Activated T-cell treated with anti-CD3 and anti-CD28 coated beads, Interleukin-2, amount 50 U/mL, for 48 hours (primary cell): ENCODE measurements at places on chromosomes 1 and 21.

- no peak for DNase-seq
These were observed 96.9 kb downstream of the RGL1 start for GRCh38 chr1:183901748-183902330.

DNA sequence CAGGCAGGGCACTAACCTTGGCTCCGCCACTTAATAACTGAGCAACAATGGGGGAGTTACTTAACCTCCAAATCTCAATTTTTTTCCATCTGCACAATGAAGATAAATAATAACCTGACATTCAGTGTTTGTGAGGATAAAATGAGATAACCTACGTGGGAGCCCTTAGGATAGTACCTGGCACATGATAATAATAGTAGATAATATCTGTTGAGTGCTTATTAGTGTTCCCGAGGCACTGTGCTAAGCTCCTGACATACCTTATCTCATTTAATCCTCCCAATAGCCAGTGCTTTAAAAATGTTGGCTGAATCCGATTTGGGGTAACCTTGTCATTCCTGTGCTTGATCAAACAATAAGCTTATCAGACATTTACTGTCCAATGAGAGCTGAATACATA is 128.7 kb upstream of the UBE2U start:
- DNase-seq, result no peak

- no peak for DNase-seq
These were observed 18.9 kb downstream of the SPATA46 start for GRCh38 chr1:162357681-162358266.

GRCh38 chr1:235504122-235504493 is at the start of gene B3GALNT2:
Gene B3GALNT2 (minus strand): TSS chr1:235504452. CDS start chr1:235504252, 200 bp downstream.
- DNase-seq, result no peak

GRCh38 chr21:38533887-38534286 is 35.6 kb upstream of the ERG start:
- DNase-seq, result no peak

GRCh38 chr1:25134801-25135461 is 97.4 kb downstream of the SYF2 start:
- no peak for DNase-seq

DNA sequence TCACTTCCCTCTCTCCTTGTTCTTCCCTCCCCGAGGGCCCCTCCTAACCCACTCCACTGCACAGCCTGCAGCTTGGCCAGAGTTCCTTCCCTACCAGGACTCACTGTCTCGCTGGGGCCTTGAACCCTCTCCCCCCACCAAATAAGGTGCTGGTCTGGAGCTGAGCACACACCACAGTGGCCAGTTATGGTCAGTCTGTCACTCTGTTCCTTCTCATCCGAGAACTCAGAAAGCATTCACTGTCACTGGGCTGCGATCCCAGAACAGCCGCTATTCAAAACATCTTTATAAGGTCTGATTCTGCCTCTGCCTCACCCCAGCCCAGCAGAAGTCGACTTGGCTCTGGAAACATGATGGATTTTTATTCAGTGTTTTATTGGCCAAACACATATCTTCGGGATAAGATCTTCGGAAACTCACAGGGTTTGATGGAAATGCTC is 19.8 kb upstream of the LBR start:
- DNase-seq, result no peak

GRCh38 chr1:181981821-181982220 is 79.7 kb downstream of the ZNF648 start:
- DNase-seq, result no peak

DNA sequence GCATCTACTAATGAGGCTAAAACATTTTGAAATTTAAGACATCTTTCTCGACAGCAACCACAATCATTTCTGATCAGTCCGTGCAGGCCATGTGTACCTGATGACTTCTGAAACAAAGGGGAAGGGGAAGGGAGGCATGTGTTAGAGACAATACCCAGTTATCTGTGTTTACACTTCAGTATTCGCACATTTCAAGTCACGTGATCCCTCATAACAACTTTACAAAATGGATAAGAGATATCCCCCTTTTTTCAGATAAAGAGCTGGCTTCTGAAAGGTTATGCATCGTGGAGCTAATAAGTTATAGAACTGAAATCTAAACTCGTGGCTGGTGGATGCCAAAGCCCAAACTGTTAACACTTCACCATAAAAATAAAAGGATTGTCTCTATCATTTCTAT is 175.7 kb downstream of the CHRM3 start:
- no peak for DNase-seq

GRCh38 chr1:35808450-35809113 is 766 bp downstream of the AGO4 start:
- peak; percentile 50 for DNase-seq

GRCh38 chr1:31038360-31038759 is 27.2 kb downstream of the PUM1 start:
- DNase-seq, result no peak

DNA sequence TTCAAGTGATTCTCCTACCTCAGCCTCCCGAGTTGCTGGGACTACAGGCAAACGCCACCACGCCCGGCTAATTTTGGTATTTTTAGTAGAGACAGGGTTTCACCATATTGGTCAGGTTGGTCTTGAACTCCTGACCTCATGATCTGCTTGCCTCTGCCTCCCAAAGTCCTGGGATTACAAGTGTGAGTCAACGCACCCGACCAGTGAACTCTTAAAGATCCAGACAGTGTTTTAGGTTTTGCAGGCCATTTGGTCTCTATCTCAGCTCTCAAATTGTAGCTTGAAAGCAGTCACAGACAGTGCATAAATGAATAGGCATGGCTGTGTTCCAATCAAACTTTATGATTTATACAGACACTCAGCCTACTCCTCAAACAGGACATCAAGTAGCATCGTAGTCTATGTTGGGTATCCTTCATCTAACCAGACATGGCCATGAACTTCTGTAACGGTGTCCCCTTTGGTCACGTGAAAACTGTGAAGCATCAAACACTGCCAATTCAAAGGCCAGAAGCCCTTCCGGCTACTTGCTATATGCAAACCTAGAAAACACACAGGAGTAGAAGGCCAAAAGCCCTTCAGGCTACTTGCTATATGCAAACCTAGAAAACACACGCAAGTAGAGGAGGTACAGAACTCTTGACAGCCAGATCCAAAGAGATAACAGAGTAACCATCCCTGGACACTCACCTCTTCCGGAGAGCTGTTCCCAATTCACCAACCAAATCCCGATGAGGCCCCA is 3.1 kb downstream of the FUCA1 start:
- DNase-seq, result no peak

DNA sequence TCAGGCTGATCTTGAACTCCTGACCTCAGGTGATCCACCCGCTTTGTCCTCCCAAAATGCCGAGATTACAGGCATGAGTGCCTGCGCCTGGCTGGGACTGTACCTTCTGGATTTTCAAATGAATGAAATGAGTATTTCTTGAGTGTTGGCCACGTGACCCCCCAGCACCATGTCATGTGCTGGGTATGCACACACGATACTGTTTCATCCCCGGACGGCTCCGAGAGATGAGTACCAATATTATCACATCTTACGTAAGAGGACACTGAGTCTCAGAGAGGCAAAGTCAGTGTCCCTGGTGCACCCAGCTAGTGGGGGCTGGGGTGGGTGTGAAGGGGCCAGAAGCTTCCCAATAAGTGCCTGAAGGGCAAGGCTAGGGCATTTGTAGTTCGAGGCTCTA is 780 bp upstream of the CROCC start:
- DNase-seq, result no peak

- DNase-seq, result no peak
These were observed 15.1 kb upstream of the CDC42BPA start for GRCh38 chr1:227333423-227333822.

GRCh38 chr21:42466700-42467099 is 29.3 kb downstream of the RSPH1 start:
- DNase-seq, result peak; percentile 7

GRCh38 chr1:9649769-9650168 is 1.8 kb upstream of the PIK3CD start:
- DNase-seq, result no peak

GRCh38 chr1:30106125-30106524 is 617.3 kb downstream of the MATN1 start:
- no peak for DNase-seq

- no peak for DNase-seq
These were observed 327.0 kb upstream of the DUSP10 start for GRCh38 chr1:222068937-222069336.

DNA sequence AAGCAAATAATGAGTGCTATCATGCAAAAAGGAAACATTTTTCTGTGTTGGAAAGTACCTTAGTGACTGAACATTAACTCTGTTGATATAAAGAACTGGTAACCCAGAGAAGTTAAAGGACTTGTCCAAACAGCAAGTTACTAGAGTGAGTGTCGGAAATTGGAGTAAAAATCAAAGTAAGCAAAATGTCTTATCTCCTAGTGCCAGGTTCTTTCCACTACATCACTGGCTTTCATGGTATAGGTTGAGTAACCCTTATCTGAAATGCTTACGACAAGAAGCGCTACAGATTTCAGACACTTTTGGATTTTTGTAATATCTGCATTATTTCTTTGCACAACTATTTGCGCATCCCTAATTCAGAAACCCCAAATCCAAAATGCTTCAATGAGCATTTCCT is 16.4 kb upstream of the RABIF start:
- DNase-seq, result no peak

DNA sequence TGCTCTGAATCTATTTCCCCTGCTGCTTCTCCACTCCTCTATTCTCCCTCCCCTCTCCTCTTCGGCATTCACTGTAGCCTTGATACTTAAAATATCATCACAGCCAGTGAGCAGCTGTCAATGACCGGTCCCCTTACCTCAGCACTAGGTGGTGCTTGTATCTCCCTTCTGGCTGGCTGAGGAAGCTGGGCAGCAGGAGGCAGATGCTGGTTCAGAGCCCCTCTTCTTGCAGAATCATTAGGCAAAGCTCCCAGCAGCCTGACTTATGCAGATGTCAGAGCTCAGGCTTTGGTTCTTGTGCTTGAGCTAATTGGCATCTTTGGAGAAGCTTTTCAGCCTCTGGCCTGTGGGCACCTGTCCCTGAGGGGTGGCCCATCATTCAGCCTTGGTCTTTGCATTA is 31.9 kb upstream of the KCNA2 start:
- DNase-seq, result peak; percentile 18

GRCh38 chr21:36436829-36437744 is 42.8 kb downstream of the CLDN14 start:
- no peak for DNase-seq

DNA sequence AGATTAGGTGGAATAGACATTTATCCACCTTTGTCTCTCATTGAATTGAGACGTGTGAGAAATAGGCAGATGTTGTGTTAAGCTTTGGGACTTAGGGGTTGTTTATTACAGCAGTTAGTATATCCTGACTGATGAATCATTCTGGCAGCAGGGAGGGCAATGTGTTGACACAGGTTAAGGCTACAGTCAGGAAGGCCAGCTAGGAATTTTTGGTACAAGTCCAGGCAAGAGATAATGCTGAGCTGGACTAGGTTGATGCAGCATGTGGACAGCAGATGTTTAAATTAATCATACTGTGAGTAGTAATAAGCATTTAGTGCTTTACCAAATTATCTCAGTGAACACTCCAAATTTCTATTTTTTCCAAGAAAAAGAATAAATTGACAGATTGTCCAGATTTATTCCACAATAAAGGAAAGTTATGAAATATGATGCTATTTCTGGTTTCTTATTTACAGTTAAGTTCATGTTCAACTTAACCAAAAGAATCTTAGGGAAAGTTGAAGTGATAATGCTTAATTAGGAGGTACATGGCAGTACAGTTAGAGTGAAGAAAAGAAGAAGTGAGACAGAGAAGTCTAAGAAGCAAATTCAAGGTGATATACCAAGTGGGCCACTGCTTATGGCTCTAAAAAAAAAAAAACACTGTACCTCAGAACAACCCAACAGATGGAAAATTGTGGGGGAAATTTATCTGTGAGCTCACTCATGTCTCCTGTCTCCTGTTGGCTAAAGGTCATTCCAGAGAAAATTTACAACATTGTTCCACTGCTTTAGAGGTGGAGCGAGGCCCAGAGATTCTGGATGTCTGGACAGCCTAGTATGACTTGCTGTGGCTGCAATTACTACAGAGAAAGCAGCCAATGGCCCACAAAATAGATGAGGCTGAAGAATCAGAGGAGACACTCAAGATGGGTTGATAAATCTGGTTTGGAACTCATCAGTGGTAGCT is 102.7 kb upstream of the C21orf91 start:
- DNase-seq, result no peak

DNA sequence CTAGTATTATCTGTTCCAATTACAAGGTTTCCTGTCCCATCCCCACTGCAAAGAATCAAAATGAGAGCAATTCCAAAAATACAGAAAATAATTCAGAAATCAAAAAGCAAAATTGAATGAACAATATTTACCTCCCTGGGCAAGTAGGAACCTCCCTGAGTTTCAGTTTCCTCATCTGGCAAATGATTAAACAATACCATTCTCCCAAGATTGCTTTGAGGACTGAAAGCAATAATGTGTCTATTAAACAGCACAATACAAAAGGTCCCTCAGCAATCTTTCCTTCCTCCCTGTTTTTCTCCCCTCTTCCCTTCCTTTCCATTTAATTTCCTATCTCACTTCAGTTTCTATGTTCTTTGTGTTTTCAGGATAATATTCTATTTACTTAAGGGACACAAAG is 171.0 kb downstream of the ZC3H11B start:
- no peak for DNase-seq

GRCh38 chr1:116375148-116375886 is 2.3 kb downstream of the ATP1A1 start:
- DNase-seq, result no peak

DNA sequence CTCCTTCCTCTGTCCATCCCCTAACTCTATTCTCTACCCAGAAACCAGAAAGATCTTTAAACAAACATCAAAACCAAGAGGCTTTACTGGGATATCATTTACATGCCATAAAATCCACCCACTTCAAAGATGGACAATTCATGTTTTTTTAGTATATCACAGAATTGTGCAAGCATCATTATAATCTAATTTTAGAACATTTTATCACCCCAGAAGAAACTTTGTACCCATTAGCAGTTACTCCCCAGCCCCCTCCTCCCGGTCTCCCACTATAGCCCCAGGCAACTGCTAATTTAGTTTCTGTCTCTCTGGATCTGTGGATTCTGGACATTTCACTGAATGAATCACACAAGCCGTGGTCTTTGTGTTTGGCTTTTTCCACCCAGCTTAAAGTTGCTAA is 4.8 kb upstream of the SELENON start:
- no peak for DNase-seq

DNA sequence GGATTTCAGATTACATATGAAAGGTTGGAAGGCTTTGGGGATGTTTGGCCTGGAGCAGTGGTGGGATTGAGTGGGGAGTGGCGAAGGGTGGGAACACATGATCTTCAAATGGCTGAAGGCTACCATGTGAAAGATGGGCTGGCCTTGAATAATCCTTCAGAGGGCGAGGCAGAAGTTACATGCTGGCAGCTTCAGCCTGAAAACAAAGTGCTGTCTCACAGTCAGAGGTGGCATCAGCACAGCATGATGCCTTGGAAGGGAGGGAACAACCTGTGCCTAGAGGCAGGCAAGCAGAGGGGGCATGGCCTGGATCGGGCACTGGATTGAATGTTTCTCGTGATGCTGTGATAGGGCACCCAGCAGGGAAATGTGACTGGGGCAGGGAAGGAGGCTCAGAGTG is 130.8 kb downstream of the BEND5 start:
- no peak for DNase-seq

- DNase-seq, result no peak
These were observed 11.9 kb downstream of the LRRC3 start for GRCh38 chr21:44466996-44467858.
